Activated naive CD8-positive, alpha-beta T cell treated with anti-CD3 and anti-CD28 coated beads, Interleukin-2, amount 50 U/mL, for 16 hours (primary cell): ENCODE measurements at places on chromosomes 2 and 18.

DNA sequence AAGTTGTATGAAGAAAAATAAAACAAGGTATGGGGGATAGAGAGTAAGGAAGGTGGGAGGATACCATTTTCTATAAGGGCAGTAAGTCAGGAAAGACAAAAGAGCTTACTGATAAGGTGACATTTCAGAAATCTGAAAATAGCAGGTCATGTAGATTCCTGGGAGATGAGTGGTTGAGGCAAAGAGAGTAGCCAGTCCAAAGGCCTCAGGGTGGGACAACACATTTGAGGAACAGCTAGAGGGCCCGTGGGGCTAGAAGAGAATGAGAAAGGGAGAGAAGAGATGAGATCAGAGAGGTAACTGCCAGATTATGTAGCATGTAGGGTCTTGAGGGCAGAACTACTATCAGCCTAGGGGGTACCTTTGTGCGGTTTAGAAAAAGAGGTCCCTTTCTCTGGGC, 2.9 kb downstream of the CLHC1 start:
- DNase-seq = no peak

DNA sequence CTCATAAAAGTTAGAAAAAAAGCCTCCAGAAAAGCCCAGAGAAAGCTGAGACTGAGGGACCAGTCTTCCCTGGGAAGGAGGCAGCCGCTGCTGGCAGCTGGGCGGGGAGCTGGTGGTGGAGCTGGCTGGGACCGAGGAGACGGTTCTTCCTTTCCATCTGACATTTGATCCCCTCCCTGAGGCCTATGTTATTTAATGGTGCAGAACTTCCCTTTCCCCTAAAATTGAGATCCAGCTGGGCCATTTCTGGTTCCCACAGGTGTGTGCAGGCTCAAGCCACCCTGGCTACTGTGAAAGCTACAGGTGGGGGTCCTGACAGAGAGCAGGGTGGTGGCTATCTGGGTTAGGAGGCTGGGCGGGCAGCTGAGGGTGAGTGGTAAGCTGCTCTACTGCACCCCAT, 81.5 kb upstream of the FZD7 start:
- DNase-seq = no peak

- DNase-seq = no peak
These were observed 241.2 kb downstream of the RPIA start for GRCh38 chr2:88932686-88933085.

DNA sequence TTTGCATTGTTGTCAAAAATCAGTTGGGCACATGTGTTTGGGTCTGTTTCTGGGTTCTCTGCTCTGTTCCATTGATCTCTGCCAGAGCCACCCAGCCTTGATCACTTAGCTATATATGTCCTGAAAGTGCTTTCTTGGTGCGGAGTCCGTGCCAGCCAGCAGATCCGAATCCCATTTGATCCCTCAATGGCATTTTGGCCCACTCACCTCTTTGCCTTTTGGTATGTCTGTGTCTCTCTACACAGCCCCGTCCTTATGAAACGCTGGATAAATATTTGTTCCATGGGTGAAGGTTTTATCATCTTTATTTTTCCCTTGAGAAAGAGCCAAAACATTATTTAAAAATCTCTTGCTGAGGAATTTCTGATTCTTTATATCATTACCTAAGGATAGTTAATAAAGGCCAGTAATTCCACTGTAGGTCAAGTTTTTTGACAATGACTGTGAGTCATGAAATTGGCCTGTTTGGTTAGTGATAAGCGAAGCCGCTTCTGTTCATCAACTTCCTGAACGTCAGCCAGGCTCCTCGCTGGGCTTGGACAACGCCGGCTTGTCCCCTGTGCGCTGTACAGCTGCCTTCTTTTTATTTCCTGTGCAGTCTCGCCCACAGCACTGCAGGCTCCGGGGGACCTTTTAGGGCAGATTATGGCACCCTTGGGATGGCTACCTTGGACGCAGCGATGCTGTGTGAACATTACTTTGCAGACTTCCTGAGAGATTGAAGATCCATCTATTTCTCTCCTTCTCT, 24.9 kb downstream of the MTCL1 start:
- no peak for DNase-seq

DNA sequence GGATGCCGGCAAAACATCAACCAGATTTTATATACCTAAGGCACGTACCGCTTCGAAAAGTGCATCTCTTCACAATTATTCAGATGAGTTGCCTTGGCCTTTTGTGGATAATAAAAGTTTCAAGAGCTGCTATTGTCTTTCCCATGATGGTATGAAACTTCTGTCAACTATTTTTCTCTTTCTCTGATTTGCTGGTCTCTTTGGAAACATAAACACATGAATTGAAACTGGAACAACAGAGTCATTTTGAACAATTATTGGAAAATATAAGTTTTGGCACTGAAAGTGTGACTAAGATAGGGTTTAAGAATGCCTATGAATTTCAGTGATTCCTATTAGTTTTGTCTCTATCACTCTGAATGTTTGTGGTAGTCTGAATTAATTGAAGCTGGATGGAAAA, 109.9 kb downstream of the DPP4 start:
- DNase-seq = no peak
